Stimulated activated CD8-positive, alpha-beta memory T cell treated with anti-CD3 and anti-CD28 coated beads, Interleukin-4, amount 100 ng/mL, for 4 hours (primary cell): ENCODE measurements at places on chromosomes 7 and 10.

DNA sequence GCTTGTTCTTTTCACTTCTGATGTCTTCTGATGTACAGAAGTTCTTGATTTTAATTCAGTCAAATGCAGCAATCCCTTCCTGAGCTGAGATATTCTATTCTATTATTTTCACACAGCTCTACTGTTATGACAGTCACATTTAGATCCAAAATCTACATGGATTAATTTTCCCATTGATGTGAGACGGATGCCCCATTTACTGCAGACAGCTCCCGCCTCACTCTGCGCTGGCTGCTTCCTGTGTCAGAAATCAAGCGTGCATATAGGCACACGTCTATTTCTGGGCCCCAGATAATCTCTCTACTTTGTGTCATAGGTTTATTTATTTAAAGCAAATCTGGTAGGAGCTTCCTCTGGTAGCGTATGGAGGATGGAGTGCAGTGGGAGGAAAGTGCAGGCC, 6.7 kb downstream of the BNIP3 start:
- DNase-seq, result no peak

GRCh38 chr7:69105092-69105491, 493.2 kb upstream of the AUTS2 start:
- DNase-seq, result no peak

GRCh38 chr7:116490351-116490750, 9.2 kb upstream of the CAV2 start:
- no peak for DNase-seq

- DNase-seq, result no peak
Measured at GRCh38 chr10:34191406-34191805, 623.7 kb downstream of the PARD3 start.

DNA sequence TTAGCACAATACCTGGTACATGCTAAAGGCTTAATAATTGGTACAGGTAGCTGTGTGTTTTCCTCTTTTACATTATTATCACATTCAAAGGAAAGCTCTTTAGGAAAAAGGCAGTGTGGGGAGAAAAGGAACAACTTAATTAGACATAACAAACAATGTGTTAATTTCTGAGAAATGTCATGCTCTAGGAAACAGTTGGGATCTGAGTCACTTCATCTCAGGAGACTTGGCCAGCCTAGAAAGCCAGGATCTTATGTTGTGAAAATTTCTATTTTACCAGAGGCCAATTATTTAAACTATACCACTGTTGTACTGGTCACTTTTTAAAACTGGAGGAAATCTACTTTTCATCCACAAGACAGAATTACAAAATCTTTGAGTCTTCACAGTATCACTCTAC, 39.6 kb downstream of the ARMH3 start:
- DNase-seq, result no peak

- no peak for DNase-seq
Measured at GRCh38 chr7:154679379-154680053, 323.4 kb downstream of the PAXIP1 start.

DNA sequence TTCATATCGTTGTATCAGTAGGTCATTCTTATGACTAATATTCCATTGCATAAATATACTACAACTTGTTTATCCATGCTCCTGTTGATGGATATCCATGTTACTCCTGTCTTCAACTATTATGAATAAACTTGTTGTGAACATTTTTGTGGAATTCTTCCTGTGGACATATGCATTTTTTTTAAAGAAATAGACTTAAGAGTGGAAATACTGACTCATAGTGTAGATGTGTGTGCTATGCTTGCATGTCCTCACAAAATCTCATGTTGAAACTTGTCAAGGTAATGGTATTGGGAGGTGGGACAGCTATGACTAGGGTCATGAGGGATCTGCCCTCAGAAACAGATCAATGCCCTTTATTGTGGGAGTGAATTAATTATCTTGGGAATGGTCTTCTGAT, 240.5 kb upstream of the PRSS58 start:
- DNase-seq, result no peak

GRCh38 chr10:35511647-35512046, 93.5 kb upstream of the GJD4 start:
- DNase-seq, result no peak
